Vagina (tissue), 2 donors: ENCODE measurements at places on chromosomes 5 and 9. TPM values are rescaled to one million over a fixed set of nuclear protein-coding genes. Genes with fewer than 3 reads are reported as not detected.

SOX30 gene
- total RNA-seq, result not detected

GFI1B gene
- not detected for total RNA-seq

IFNA2 gene
- total RNA-seq, result not detected

SPINK13 gene
- total RNA-seq, result not detected

SPINK6 gene
- not detected for total RNA-seq

MEIKIN gene
- total RNA-seq, result not detected

DNA sequence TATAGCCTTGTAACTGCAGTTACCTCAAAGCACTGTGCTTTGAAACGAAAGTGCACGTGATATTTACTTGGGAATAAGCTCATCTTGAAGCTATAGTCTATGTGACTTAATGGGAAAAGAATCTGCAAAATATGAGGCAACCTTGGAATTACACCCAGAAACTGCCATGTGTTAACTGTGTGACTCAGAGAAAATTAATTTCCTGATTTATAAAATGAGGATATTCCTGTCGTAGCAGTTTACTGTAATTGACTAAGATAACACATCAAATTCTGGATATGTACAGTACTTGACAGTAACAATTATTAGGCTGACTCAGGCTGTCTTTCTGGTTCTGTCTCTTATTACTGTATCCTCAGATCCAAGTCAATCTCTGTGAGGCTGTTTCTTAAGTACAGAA is 1079.9 kb upstream of the ACO1 start:
- DNase-seq, result no peak
- H3K4me1 ChIP-seq, result no peaks in the 10 kb centered on the region
- H3K4me3 ChIP-seq, result no peak overlapping the region
- no peak overlapping the region for H3K27ac ChIP-seq

GRCh38 chr9:134484479-134484878 is 157.1 kb upstream of the COL5A1 start:
- H3K36me3 ChIP-seq, result no peaks in the 10 kb centered on the region
- H3K4me3 ChIP-seq, result no peak overlapping the region
- H3K27ac ChIP-seq, result no peak overlapping the region
- DNase-seq, result no peak
- no peaks in the 10 kb centered on the region for H3K4me1 ChIP-seq

- DNase-seq, result no peak
- no peaks in the 10 kb centered on the region for H3K4me1 ChIP-seq
- no peak overlapping the region for H3K27ac ChIP-seq
- H3K4me3 ChIP-seq, result no peak overlapping the region
- H3K36me3 ChIP-seq, result no peaks in the 10 kb centered on the region
- no peaks in the 10 kb centered on the region for H3K27me3 ChIP-seq
These were observed 250.9 kb upstream of the DAB2 start for GRCh38 chr5:39675676-39676075.

GRCh38 chr5:126069329-126069728 is 353.9 kb upstream of the GRAMD2B start:
- H3K4me3 ChIP-seq, result no peak overlapping the region
- DNase-seq, result no peak
- H3K27me3 ChIP-seq, result no peaks in the 10 kb centered on the region
- no peak overlapping the region for H3K27ac ChIP-seq

DNA sequence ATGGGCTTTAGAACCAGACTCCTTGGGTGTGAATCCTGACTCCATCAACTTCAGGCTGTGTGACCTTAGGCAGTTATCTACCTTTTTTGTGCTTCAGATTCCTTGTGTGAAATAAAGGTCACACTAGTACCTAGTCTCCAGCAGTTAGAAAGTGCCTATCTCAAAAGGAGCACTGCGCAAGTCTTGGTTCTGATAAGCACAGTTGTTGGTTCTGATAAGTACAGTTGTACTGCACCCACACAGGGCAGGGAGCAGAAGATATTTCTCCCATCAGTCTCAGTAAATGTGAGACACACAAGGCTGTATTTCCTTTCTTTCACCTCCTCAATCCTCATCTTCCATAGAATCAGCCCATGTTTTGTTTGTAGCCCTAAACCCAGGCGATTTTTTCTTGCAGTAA is 116.6 kb upstream of the DPYSL3 start:
- no peaks in the 10 kb centered on the region for H3K4me1 ChIP-seq
- no peak overlapping the region for H3K27ac ChIP-seq
- no peaks in the 10 kb centered on the region for H3K27me3 ChIP-seq
- no peak overlapping the region for H3K4me3 ChIP-seq

- H3K27ac ChIP-seq, result no peak overlapping the region
- no peak for DNase-seq
- no peaks in the 10 kb centered on the region for H3K36me3 ChIP-seq
- H3K27me3 ChIP-seq, result no peaks in the 10 kb centered on the region
These were observed 380.3 kb downstream of the SEMA5A start for GRCh38 chr5:9165546-9165945.

- no peak for DNase-seq
- H3K27me3 ChIP-seq, result no peaks in the 10 kb centered on the region
- no peak overlapping the region for H3K27ac ChIP-seq
These were observed 65.1 kb upstream of the CCDC152 start for GRCh38 chr5:42691413-42691937.

- peaks cover 6% of the 10 kb centered on the region for H3K4me1 ChIP-seq
- no peaks in the 10 kb centered on the region for H3K27me3 ChIP-seq
- H3K36me3 ChIP-seq, result no peaks in the 10 kb centered on the region
- H3K27ac ChIP-seq, result no peak overlapping the region
These were observed 406.5 kb upstream of the EDIL3 start for GRCh38 chr5:84791138-84791537.

DNA sequence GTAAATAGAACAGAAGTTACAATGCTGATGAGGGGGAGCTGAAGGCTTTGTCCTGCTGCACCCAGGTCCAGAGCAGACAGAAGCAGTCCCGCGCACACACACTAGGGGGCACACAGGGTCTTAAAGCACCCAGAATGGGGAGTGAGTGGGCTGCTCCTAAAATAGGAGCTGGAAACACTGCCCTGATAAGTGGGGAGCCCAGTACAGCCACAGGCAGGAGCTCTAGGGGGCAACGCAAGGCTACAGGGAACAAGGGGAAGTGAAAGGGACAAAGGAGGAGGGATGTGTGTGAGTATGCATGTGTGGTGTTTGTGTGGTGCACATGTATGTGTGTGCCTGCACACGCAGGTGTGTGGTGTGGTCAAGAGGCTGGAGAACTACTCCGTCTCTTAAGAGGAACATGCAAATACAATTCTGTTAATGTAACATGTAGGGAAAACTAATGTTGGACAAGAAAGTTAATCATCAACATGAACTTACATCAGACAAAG is 191.5 kb downstream of the ROR2 start:
- no peak overlapping the region for H3K4me3 ChIP-seq
- no peak overlapping the region for H3K27ac ChIP-seq
- no peaks in the 10 kb centered on the region for H3K27me3 ChIP-seq
- no peaks in the 10 kb centered on the region for H3K4me1 ChIP-seq

DNA sequence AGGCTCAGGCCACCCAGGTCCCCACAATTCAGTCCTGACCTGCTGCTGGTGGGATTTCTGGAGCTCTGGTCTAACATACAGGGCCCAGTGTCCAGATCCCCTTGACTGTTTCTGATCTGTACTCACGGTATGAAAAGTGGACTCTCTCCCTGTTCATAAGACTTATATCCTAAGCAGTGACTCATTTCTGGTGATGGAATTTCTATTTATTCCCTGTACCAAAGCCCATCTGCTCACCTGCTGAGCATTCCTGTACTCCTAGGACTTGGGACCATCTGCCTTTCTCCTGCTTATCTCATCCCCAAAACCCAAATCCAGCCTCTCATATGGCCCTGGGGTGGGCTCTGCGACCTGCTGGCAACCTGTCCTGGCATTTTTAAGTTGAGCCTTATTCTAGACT is 86.6 kb downstream of the APBA1 start:
- no peak overlapping the region for H3K4me3 ChIP-seq
- no peaks in the 10 kb centered on the region for H3K27me3 ChIP-seq
- DNase-seq, result no peak
- H3K27ac ChIP-seq, result no peak overlapping the region
- H3K36me3 ChIP-seq, result no peaks in the 10 kb centered on the region

DNA sequence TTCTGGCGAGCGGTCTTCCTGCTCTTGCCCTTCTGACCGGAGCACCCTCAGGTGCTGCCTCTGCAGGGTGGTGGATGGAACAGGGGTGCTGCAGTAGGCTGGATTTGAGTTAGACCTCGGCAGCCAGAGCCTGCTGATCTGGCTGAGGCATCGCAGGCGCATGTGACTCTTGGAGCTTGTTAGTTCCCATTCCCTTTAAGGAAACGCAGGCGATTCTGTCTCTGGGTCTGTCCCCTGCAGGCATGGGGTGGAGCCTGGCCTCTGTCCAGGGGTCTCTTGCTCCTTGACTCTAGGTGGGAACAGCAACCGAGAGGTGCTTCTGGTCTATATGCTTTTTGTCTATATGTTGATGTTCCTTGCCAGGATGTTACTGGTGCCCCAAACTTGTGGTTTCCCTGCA is 3.1 kb downstream of the WNK2 start:
- no peaks in the 10 kb centered on the region for H3K27me3 ChIP-seq
- DNase-seq, result no peak
- no peak overlapping the region for H3K27ac ChIP-seq
- no peak overlapping the region for H3K4me3 ChIP-seq
- H3K36me3 ChIP-seq, result no peaks in the 10 kb centered on the region

GRCh38 chr9:114779352-114779845 is 26.4 kb downstream of the TNFSF15 start:
- no peaks in the 10 kb centered on the region for H3K27me3 ChIP-seq
- no peaks in the 10 kb centered on the region for H3K36me3 ChIP-seq
- H3K4me1 ChIP-seq, result no peaks in the 10 kb centered on the region
- no peak overlapping the region for H3K4me3 ChIP-seq

- peaks cover 90% of the 10 kb centered on the region for H3K4me1 ChIP-seq
- peak overlapping the region; percentile 97 for H3K27ac ChIP-seq
- H3K4me3 ChIP-seq, result no peak overlapping the region
- no peak for DNase-seq
- no peaks in the 10 kb centered on the region for H3K27me3 ChIP-seq
- H3K36me3 ChIP-seq, result no peaks in the 10 kb centered on the region
These were observed 3.7 kb downstream of the GSN start for GRCh38 chr9:121271368-121272341.

GRCh38 chr9:30519756-30520155 is 1864.7 kb upstream of the ACO1 start:
- no peaks in the 10 kb centered on the region for H3K4me1 ChIP-seq
- no peak overlapping the region for H3K4me3 ChIP-seq
- no peak overlapping the region for H3K27ac ChIP-seq
- H3K36me3 ChIP-seq, result no peaks in the 10 kb centered on the region
- no peak for DNase-seq

GRCh38 chr5:139659695-139660101 is 11.5 kb downstream of the CXXC5 start:
- H3K27me3 ChIP-seq, result no peaks in the 10 kb centered on the region
- H3K36me3 ChIP-seq, result no peaks in the 10 kb centered on the region
- H3K27ac ChIP-seq, result peak overlapping the region; percentile 95
- H3K4me1 ChIP-seq, result peaks cover 97% of the 10 kb centered on the region
- H3K4me3 ChIP-seq, result peak overlapping the region; percentile 29

- no peaks in the 10 kb centered on the region for H3K27me3 ChIP-seq
- no peak for DNase-seq
- H3K27ac ChIP-seq, result no peak overlapping the region
- no peaks in the 10 kb centered on the region for H3K36me3 ChIP-seq
- no peaks in the 10 kb centered on the region for H3K4me1 ChIP-seq
These were observed 63.4 kb downstream of the DIRAS2 start for GRCh38 chr9:90579181-90579580.

DNA sequence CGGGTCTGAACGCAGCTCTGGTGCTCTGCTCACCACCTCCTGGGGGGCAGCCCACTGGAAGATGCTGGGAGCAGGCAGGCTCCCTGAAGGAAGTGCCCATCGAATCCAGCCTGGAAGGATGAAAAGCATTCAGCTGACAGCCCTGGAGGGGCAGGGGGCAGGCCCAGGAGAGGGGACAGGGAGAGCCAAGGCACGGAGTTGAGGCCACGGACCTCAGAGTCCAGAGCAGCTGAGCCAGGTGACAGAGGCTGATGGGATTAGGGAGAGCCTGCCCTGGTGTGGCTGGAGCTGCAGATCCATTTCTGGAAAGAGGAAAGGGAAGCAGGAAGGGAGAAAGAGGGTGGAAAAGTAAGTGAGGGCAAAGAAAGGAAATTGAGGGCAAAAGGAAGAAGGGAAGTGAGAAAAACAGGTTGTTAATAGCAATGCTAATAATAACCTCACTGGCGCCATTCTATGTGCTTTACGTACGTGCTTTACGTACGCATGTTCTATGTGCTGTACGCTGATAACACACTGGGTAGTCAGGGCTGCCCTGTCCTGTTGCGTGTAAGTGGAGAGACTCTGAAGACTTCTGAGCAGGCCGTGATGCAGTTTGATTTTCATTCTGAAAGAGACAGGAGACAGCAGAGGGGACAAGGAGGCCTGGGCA is 52.6 kb downstream of the LMX1B start:
- H3K4me3 ChIP-seq, result no peak overlapping the region
- no peaks in the 10 kb centered on the region for H3K27me3 ChIP-seq
- no peaks in the 10 kb centered on the region for H3K36me3 ChIP-seq
- peaks cover 6% of the 10 kb centered on the region for H3K4me1 ChIP-seq

GRCh38 chr9:129258124-129258822 is 80.2 kb upstream of the IER5L start:
- H3K27me3 ChIP-seq, result no peaks in the 10 kb centered on the region
- peak overlapping the region; percentile 29 for H3K4me3 ChIP-seq
- DNase-seq, result no peak
- peak overlapping the region; percentile 67 for H3K27ac ChIP-seq
- H3K36me3 ChIP-seq, result no peaks in the 10 kb centered on the region
- peaks cover 30% of the 10 kb centered on the region for H3K4me1 ChIP-seq

DNA sequence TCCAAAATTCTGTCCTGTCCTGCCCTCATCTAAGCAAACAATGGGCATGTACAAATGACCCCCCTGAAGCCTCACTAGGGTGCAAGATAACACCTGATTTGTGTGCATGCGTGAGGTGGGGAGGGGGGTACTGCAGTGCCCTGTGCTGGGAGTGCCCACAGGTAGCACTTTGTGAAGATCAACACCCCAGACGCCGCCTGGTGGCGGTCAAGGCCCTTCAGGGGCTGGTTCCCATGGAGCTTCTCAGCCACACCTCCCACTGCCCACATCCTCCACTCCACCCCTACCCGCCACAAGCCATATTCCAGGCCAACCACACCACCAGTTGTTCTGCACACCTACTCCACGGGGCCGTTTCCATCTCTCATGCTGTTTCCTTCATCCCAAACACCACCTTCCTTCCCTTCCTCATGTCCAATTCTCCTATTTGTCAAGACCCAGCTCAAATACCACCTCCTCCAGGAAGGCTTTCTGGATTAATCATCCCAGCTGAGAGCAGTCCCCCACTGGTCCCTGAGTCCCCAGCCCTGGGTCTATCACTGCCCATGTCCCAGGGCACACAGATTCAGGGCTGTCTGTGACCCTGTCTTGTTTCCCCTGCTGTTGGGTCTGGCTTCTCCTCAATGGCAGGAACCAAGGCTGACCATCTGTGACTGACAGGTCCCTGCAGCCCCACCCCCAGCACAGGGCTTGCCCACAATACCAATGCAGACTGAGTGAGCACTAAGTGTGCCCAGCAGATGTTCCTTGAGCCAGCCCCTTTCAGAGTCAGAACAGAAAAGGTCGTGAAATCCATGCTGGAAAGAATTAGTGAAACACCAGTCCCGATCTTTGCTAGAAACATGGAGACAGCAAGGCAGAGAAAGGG is 178.4 kb downstream of the PAX5 start:
- H3K4me1 ChIP-seq, result peaks cover 5% of the 10 kb centered on the region
- no peak for DNase-seq
- no peak overlapping the region for H3K27ac ChIP-seq
- no peaks in the 10 kb centered on the region for H3K36me3 ChIP-seq
